ENCODE measurements at places on chromosomes 11 and 22. TPM values are rescaled to one million over a fixed set of nuclear protein-coding genes. Genes with fewer than 3 reads are reported as not detected.

OR51B2 gene
- 0.40 TPM for total RNA-seq

DNA sequence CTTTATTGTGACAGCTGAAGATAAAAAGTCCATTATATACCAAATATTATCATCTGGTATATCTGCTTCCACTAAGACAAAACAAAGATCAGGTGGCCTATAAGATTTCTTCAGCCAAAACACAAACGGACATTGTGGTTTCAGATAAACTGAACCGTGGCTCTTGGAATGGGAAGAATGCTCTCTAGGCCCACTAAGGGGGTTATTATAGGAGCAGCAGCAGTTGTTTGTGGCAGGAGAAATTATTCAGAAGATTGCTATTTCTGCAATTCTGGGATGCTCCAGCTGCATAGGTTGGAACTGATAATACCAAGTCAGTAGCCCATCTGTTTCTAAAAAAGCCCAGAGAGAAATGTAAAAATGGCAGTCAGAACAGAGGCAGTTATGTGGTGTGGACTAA is 145.3 kb downstream of the NCAM1 start:
- DNase-seq, result no peak

GRCh38 chr11:118161786-118162185 is 9.2 kb upstream of the SCN4B start:
- no peak for DNase-seq

GRCh38 chr11:106961518-106961917 is 56.8 kb downstream of the GUCY1A2 start:
- no peak for DNase-seq

GRCh38 chr11:97361812-97362378 is 972.1 kb downstream of the JRKL start:
- no peak for DNase-seq

- no peak for DNase-seq
These were observed 18.2 kb downstream of the NFAM1 start for GRCh38 chr22:42414021-42414420.
